Fibroblast of skin of left biceps (primary cell): ENCODE measurements at places on chromosomes 16 and 17.

DNA sequence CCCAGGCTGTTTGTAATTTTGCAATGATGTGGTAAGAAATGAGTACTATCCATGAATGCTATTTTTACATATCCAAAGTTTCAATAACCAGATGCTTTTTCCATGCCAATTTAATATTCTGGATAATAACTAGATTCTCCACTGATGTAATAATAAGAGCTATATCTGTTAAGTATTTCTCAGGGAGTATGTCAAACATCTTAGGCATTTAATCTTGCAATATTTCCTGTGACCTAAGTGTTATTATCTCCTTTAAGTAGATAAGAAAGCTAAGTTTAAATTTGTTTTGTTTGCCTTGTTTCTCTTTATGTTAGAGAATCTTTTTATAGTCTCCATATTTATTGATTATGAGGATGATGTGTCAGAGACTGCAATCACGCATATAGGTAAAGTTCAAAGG lies 32.3 kb upstream of the HS3ST3A1 start:
- DNase-seq, result peak; percentile 3

- DNase-seq, result no peak
Observed at GRCh38 chr17:51434434-51435170, 174.3 kb downstream of the UTP18 start.

DNA sequence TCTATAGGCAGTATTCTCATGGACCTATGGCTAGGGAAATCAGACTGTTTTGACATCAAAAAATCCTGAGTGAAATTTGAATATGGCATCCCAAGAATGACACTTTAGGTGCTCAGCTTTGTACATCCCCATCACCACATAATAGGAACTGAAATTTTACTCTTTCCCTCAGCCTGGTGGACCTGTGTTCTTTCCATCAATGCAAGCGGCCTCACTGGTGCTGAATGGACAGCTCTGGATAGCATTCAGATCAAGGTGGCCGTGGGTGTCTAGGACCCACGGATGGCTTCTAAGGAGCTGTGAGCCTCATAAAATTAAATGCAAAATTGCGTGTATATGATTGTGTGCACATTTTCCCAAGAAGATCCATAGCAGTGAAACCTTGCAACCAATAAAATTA lies 152.6 kb downstream of the MAP2K6 start:
- DNase-seq, result no peak

GRCh38 chr17:6914711-6915110 lies 81.1 kb upstream of the ALOX12 start:
- no peak for DNase-seq

- DNase-seq, result no peak
Observed at GRCh38 chr17:52297230-52298010, 138.9 kb upstream of the CA10 start.

GRCh38 chr17:37792787-37793186 lies 47.9 kb upstream of the HNF1B start:
- DNase-seq, result no peak

GRCh38 chr16:11100239-11100750 lies 155.7 kb downstream of the SOCS1 start:
- DNase-seq, result peak; percentile 57

DNA sequence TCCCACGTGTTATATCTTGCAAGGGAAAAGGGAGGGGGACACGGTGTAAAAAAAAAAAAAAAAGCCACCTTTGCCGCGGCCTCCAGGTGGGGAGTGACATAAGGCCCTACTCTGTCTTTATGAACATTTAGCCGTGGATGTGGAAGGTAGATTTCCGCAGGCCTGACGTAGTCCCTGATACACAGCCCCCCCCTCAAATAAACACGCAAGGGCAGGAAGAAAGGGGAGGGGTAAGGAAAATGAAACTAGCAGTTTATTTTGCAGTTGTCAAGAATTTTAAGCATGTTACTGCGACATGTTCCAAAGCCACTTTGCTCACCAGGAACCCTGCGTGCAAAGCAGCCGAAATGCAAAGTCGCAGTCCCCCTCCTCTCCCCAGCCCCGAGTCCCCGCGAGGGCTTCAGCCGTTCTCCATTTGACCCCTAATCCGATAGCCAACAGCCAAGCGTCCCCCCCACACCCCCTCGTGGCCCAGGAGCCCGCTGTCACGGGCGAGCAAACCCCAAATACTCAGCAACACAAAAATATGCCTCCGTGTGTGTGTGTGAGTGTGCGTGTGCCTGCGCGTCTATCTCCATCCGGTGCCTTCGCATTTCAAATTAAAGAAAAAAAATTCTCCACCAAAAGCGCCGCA lies 1.2 kb downstream of the CBX4 start:
- DNase-seq, result no peak

- DNase-seq, result no peak
Observed at GRCh38 chr17:8608001-8608400, 22.5 kb downstream of the MYH10 start.

GRCh38 chr16:55836158-55836611 lies 3.3 kb upstream of the CES1 start:
- no peak for DNase-seq

GRCh38 chr17:38454532-38454931 lies 26.3 kb downstream of the ARHGAP23 start:
- no peak for DNase-seq

GRCh38 chr17:78330570-78331224 lies 29.2 kb downstream of the SOCS3 start:
- no peak for DNase-seq

GRCh38 chr16:75246504-75247205 lies 4.8 kb downstream of the BCAR1 start:
- no peak for DNase-seq

DNA sequence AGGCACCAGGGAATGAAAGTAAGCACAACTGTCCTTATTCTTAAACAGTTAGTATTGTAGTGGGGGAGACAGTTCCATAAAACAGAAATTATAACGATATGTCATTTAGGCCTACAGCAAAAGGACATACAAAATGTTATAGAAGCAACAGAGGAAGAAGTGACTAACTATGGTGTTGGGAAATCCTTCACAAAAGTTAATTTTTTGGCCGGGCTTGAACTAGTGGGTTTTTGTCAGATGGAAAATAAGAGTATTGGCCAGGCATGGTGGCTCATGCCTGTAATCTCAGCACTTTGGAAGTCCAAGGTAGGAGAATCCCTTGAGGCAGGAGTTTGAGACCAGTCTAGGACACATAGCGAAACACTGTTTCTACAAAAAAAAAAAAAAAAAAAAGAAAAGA lies 127.8 kb downstream of the SSH2 start:
- no peak for DNase-seq

DNA sequence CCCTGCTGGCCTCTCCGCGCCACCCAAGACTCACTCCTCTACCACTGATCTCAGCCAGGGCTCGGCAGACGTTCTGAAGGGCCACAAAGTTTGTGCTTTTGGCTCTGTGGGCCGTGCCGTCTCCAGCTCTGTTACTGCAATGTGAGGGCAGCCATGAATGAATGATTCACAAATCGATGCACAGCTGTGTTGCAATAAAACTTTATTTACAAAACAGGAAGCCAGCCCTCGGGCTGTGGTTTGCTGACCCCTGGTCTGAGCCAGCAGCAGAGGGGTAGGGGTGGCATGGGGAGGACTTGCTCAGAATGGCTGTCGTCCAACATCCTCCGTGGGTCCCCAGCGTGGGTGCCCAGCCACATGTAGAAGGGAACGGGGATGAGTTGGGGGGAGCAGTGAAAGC lies 63.0 kb upstream of the PVALEF start:
- DNase-seq, result no peak

DNA sequence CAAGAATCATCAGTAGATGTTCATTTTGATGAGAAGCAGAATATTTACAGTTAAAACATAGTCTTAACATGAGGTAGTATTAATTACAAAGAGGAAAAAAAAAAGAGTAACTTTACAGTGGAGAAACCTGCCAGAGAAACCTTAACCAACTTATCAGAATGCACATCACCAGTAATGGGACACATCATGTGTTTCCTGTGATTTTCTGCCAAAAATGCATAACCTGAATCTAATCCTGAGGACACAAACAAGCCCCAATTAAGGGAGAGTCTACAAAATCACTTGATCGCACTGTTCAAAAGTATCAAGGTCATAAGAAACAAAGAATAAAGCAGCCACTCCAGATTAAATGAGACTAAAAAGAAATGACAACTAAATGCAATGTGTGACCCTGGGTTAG lies 18.2 kb upstream of the QRICH2 start:
- no peak for DNase-seq

DNA sequence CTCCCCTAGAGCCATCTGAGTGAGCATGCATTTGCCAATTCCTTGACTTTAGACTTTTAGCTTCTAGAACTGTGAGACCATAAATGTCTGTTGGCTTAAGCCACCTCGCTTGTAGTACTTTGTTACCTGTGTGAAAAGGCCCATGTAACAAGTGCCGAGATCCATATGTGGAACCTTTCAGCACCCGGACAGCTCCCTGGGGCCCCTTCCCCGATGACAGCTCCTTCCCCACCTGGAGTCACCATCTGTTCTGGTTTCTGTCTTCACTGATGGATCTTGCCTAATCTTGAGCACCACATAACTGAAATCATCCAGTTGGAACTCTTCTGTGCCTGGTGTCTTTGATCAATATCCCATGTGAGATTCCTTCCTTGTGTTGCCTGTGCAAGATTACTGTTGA lies 78.9 kb upstream of the EEF2KMT start:
- no peak for DNase-seq

GRCh38 chr16:84084570-84085270 lies 32.0 kb downstream of the MBTPS1 start:
- no peak for DNase-seq

- DNase-seq, result no peak
Observed at GRCh38 chr17:50952013-50952412, 85.9 kb upstream of the TOB1 start.

DNA sequence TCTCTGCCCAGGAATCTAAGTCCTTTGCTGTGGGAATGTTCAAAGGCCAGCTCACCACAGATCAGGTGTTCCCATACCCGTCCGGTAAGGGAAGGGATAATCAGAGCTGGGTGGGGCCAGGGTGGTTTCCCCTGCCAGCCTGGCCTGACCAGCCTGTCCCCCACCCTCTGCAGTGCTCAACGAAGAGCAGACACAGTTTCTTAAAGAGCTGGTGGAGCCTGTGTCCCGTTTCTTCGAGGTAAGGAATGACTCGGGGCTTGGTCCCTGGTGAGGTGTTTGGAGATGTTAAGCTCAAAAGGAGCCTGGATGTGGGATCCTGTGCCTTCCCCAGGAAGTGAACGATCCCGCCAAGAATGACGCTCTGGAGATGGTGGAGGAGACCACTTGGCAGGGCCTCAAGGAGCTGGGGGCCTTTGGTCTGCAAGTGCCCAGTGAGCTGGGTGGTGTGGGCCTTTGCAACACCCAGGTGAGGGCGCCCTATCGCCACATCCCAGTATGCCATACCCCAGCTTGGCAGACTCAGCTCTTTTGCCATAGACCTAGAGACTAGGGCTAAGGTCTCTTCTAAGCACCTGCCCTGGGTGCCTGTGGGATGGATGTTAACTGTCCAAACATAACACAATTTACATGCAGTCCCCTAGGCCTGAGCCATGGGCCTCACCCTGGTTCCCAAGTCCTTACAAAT lies 997 bp downstream of the ACADVL start:
- no peak for DNase-seq
